ENCODE measurements at places on chromosomes 12 and 14.
A peak's percentile ranks its signal among the peaks of the same experiment; 100 is the strongest.

GRCh38 chr14:104871656-104872468 is 6.8 kb downstream of the CEP170B start:
- DNase-seq = no peak

DNA sequence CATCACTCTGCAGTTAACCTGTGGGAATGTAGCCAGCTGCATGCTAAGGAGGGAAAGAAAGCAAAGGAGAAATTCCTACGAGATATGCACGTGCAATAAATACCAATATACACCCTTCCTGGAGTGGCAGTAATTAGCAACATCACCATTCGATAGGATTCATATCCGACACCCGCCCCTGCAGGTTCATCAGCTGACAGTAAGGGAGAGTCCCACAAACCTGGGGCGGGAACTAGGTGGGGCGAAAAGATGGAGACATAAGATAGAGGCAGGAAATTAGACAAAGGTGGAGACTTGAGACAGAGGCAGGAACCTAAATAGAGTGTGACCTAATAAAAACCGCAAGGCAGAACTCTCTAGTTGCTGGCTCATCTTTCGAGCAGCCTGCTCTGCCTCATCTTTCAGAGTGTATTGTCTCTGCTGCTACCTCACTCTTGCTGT is 51.6 kb downstream of the PLEKHG3 start:
- no peak for DNase-seq

- no peak for DNase-seq
Measured at GRCh38 chr12:71070416-71071128, 87.2 kb downstream of the TSPAN8 start.

- DNase-seq = no peak
Measured at GRCh38 chr12:131124487-131125280, 171.0 kb downstream of the ADGRD1 start.

- DNase-seq = no peak
Measured at GRCh38 chr14:85241022-85241855, 288.7 kb upstream of the FLRT2 start.

- DNase-seq = no peak
Measured at GRCh38 chr12:57057067-57057751, 7.3 kb upstream of the MYO1A start.

- no peak for DNase-seq
Measured at GRCh38 chr14:83163016-83163415, 1629.4 kb upstream of the SEL1L start.

DNA sequence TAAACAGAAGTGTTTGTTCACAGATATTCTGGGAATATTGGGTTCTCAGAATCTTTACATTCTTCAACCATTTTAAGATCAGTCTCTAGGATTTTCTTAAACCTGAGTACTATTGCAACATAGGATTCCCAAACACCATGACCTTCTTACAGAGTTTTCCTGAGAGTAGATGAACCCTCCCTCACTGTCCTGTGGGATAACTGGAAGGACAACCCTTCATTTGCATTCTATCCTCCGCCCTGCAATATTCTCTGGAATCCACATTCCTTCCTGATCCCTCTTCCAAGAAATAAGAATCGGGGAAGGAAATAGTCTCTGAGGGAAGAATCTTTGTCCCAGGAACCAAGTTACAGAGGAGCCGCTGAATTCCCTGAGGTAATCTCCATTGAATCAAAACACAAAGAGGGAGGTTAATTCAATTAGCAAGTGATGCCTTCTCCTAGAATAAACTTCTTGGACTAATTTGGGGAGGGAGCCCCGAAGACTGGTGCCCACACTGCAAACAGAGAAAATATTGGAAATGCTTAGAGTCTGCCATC is 99.8 kb upstream of the MBIP start:
- no peak for DNase-seq

- DNase-seq = no peak
Measured at GRCh38 chr14:99207456-99207855, 64.5 kb downstream of the BCL11B start.

GRCh38 chr14:81273961-81274575 is 53.3 kb upstream of the GTF2A1 start:
- no peak for DNase-seq

DNA sequence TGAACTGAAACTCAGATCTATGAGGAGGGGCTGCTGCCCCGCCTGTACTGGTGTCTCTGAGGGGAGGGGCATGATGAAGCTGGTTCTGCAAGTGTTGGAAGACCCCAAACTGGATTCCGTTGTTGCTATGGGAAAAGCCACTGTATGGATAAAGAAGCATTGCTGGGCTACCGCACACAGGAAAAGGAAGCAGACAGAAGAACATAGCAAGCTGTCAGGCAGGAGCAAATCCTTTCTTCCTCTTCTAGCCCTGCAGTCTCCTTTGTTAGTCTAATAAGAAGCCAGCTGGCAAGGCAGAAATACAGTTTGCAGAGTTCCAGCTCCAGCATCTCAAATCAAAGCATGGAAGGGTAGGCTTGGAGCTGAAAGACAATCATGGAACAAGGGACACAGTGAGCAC is 26.3 kb upstream of the NR1H4 start:
- no peak for DNase-seq

DNA sequence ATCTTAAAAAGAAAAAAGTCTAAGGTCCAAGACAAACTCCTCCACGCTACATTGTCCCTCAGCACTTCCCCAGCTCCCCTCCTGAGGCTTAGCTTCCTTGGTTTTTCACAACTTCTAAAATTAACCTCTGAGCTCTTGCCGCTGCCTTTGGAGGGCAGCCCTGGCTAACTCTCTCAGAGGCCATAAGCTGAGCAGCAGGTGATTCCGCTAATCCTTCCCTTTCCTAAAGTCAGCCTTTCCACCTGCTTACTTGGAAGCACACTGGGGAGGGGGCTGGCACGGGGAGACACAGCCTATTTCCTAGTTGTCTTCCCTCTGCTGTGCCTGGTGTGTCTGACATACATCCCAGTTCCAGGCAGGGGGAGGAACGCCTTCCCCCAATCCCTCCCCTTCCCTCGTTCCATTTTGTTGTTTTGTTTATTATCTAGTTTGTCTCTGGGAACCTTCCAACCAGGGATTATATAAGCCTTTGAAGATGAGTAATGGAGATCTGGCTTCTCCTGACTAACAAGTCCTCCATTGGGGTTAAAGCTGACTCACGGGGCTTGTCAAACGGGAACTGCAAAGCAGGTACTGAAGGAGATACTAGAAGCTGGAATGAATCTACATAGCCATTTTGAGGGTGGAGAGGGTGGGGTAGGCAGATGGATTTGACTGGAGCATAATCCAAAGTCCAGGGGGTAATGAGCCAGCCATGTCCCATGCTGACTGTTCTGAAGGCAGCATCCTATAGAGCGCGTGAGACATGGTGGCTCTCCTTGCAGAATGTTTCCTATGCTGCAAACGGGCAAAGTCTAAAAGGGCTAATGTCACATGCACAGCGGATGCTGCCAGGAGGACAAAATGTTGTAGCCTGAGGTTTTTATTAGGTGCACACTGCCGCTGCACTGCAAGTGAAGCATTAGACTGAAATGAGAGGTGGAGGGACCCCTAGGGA is 230.8 kb downstream of the FOXN3 start:
- DNase-seq = no peak

GRCh38 chr14:62123961-62124360 is 361.7 kb downstream of the SNAPC1 start:
- DNase-seq = peak; percentile 38

DNA sequence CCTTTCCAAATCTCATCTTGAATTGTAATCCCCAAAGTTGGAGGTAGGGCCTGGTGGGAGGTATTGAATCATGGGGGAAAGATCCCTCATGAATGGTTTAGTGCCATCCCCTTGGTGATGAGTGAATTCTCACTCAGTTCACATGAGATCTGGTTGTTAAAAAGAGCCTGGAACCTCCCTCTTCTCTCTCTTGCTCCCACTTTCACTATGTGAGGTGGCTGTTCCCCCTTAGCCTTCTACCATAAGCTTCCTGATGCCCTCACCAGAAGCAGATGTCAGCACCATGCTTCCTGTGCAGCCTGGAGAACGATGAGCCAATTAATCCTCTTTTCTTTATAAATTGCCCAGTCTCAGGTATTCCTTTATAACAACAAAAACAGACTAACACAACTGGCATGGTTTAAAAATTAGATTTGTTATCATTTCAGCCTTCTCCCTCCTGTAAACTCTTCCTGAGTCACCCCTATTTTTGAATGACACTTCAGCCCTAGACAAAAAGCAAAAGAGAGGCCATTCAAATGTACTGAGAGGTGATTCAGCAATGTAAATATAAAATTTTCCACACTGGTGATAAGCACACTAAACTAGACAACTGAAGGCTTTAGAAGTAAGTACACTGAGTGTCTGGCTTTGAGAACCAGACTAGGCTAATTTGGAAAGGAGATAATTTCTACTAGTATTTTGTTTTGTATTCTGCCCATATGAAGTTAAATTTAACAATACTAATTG is 212.1 kb upstream of the ABCD2 start:
- no peak for DNase-seq

DNA sequence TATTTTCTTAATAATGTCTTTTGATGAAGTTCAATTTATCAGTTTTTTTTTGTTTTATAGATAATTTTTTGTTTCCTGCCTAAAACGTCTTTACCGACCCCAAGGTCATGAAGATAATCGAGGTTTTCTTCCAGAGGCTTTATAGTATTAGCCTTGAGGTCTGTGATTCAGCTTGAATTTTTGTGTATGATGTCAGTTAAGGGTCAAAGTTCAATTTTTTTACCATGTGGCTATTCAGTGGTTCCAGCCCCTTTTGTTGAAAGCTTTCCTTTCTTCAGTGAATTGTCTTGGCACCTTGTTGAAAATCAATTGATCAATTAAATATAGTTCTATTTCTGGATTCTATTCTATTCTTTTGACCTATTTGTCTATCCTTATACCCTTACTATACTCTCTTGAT is 3.2 kb upstream of the MGST1 start:
- no peak for DNase-seq

GRCh38 chr14:99182548-99183250 is 89.3 kb downstream of the BCL11B start:
- DNase-seq = no peak

GRCh38 chr14:102699416-102700110 is 77.7 kb upstream of the TRAF3 start:
- DNase-seq = no peak

DNA sequence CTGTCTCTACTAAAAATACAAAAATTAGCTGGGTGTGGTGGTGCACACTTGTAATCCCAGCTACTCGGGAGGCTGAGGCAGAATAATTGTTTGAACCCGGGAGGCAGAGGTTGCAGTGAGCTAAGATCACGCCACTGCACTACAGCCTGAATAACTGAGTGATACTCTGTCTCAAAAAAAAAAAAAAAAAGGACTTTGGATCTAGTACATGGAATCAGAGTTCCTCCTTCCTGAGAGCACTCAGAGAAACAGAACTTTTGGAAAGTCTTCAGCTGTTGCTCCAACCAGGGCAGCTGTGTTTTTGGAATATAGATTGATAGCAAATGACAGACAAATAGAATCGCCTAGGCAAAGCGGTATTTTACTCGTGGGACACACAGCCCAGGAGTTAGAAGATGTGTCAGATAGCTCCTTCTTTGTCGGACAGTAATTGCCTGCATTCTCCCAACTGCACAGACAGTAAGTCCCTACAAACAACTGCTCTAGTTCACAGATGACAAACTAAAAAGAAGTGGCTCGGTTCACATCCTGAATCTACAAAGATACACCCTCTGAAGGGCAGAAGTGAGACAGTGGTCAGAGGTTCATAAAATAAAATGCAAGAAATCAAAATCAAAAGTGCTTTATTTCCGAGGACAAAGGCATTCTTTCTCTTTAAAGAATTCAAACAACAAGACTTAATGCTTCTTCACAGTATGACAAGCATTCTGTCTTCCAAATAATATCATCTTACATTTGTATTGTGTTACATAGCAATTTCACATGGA is 17.1 kb upstream of the NEK9 start:
- no peak for DNase-seq

DNA sequence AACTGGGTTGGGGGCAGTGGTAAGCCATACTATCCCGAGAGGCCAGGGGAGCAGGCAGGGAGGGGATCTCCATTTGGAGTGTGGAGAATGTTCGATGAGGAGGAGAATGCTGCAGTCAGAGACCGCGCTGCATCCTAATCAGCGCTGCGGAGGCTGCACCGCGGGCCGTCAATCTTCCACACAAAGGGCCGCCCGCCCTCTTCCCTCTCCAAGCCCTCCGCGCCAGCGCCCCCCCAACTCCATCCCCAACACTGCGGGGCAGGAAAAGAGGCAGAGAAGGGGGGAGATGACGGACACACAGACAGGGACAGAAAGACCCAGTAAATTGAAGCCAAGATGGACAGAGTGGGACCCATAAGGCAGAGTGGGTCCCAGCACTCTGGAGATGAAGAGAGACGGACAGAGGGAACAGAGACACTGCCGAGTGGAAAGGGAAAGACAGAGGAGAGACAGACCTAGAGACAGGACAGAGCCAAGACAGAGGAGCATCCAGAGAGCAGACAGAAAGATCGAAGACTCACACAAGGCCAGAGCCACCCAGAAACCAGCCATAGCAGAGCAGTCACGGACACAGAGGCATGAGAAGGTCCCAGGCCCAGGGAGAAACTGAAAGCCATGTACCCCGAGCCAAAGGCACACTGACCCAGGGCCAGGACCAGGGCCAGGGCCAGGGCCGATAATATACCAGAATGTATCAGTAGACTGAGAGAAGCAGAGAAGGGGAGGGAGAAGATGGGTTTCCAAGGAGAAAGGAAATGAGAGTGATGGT is 3.5 kb downstream of the CISTR start:
- DNase-seq = no peak

DNA sequence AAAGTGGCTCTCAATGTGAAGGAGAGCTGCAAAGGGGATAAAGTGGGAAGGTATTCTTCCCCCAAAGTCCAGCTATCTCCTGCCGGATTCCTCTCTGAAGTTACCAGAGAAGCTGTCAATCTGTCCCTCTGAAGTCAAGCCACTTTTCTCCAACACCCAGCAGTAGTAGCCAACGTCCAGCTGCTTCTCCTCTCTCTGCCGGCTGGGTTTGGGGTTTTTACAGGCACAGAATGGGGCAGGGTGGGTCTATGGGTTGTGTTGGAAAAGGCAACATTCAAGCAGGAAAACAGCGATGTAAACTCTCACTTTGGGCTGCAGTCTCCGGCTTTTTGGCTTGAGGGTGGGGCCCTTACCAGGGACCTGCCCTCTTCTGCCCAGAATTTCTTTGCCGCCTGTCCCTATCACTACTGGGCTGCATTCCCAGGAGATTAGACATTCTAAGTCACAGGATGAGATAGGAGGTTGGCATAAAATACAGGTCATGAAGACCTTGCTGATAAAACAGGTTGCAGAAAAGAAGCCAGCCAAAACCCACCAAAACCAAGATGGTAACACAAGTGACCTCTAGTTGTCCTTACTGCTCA is 16.3 kb downstream of the CAPZA3 start:
- DNase-seq = no peak

Measured in germinal center (tissue), 1 donor.